ENCODE measurements at places on chromosomes 7 and 10. TPM values are rescaled to one million over a fixed set of nuclear protein-coding genes. Genes with fewer than 3 reads are reported as not detected.

The OTUD1 gene
- total RNA-seq: 5.7 TPM

The NPC1L1 gene
- total RNA-seq: not detected

The POP7 gene
- 22.4 TPM for total RNA-seq

The ASB15 gene
- total RNA-seq: not detected

The OPN1SW gene
- total RNA-seq: not detected

The VGF gene
- not detected for total RNA-seq
